ENCODE measurements at places on chromosomes 4 and X.
A peak's percentile ranks its signal among the peaks of the same experiment; 100 is the strongest.

GRCh38 chr4:145014365-145014764 lies 83.6 kb downstream of the ANAPC10 start:
- DNase-seq = no peak

DNA sequence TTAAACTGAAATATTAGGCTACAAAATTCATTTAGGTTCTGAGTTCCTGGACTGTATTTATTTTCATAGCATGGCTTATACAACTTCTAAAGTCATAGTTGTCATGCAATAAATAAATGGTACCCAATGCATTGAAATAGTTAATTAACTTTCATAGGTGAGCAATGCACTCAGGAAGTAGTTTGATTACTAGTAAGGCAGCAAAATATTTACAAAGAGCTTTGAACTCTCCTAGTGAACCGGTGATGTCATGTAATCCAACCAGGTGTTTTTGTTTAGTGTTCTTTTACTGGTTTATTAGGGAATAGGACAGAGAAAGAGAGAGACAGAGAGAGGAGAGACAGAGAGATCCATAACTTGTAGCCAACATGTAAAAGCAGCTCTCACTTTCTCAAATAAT lies 228.6 kb upstream of the CTSO start:
- DNase-seq = no peak

GRCh38 chr4:47486231-47486673 lies 1.2 kb downstream of the ATP10D start:
- DNase-seq = peak; percentile 13

- DNase-seq = no peak
Observed at GRCh38 chr4:801436-802124, 24.3 kb downstream of the CPLX1 start.
